ENCODE measurements at places on chromosomes 5 and 9. TPM values are rescaled to one million over a fixed set of nuclear protein-coding genes. Genes with fewer than 3 reads are reported as not detected.

RNF183 gene
- not detected for total RNA-seq

NAA35 gene
- total RNA-seq, result 22.7 TPM

LCN9 gene
- total RNA-seq, result not detected

WDR38 gene
- total RNA-seq, result not detected

ECM2 gene
- 8.2 TPM for total RNA-seq

BAAT gene
- not detected for total RNA-seq

FRMD3 gene
- 3.9 TPM for total RNA-seq

ARAP3 gene
- total RNA-seq, result 3.9 TPM

EFNA5 gene
- total RNA-seq, result 18.2 TPM
